ENCODE measurements at places on chromosomes 6 and 20. TPM values are rescaled to one million over a fixed set of nuclear protein-coding genes. Genes with fewer than 3 reads are reported as not detected.

GRCh38 chr6:37463110-37463509 lies 30.1 kb downstream of the CMTR1 start:
- no peak for DNase-seq

DNA sequence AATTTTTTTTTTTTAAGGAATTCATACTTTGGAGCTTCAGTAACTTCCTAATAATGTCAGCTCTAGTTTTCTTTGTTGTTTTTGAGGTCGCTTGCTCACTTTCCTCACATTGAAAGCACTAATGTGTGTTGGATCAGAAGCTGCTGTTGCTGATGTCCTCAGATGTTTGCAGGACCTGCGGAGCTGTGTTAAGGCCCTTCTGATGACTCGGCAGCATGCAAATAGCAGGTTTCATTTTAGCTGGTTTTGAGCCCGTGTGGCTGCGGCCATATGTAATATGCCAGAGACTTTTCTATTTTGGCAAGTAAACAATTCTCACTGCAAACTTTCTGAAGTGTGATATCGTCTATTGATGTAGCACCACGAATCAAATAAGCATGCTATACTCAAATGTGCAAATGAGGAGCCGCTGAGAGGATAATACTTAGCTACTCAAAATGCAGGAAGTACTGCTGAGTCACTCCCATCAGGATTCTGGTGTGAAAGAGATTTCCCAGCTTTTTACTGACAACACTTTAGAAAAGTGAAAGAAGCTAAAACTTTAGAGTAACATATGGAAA lies 187.8 kb downstream of the SASH1 start:
- peak; percentile 90 for DNase-seq

DNA sequence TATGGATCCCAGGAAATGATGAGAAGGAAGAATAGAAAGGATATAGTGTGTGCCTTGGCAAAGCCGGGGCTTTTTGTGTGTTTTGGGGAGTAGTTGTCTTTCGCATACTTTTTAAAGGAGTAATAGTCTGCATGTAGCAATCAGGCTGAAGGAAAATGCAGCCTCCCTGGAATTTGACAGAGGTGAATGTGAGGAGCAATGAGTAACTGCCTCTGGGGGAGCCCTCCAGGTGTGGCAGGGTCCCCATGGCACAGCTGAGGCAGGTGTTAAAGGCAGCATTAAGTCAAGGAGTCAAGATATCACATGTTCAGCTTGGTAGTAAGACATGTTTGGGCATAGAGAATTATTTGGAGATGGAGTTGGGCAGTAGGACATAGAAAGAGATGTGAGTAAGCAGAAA lies 203.1 kb downstream of the C6orf118 start:
- DNase-seq, result no peak

Gene CDH26
- 7.9 TPM for total RNA-seq

Gene TP53TG5
- total RNA-seq, result 32.0 TPM

- DNase-seq, result no peak
These were observed 44.1 kb downstream of the PTK7 start for GRCh38 chr6:43120101-43120763.

- DNase-seq, result no peak
These were observed 952 bp upstream of the BRPF3 start for GRCh38 chr6:36195471-36196112.

Gene CRISP3
- 10.8 TPM for total RNA-seq

DNA sequence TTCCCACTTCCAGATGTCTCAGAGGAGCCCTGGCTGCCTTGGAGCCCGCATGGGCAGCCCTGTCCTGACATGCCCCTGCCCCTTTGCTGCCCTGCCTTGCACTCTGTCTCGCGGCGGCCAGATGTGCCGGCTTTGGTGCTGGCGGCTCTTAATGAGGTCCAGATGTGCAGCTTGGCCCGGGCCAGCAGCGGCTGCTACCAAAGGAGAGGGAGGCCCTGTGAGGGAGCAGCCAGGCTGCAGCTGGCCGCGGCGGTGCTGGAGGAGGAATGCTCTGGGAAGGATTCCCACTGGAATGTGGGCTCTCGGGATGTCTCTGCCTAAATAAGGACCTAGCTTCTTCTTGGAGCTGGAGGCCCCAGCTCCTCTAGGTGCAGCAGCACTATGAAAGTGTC lies 72.4 kb downstream of the FGD2 start:
- peak; percentile 97 for DNase-seq

Gene RIMS4
- 2.9 TPM for total RNA-seq

DNA sequence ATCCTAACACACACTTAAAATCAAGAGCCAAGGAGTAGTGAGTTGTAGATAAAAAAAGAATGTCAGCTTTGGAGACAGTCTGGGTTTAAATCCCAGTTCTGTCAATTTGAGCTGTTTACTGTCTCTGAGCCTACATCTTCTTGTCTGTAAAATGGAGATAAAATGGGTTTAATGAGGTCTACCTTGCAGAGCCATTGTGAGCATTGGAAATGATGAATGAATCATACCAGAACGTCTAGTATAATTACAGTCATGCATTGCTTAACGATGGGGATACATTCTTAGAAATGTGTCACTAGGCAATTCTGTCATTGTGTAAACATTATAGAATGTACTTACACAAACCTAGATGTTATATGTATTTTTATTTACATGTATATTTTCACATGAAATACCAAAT lies 17.6 kb upstream of the SGK2 start:
- no peak for DNase-seq

DNA sequence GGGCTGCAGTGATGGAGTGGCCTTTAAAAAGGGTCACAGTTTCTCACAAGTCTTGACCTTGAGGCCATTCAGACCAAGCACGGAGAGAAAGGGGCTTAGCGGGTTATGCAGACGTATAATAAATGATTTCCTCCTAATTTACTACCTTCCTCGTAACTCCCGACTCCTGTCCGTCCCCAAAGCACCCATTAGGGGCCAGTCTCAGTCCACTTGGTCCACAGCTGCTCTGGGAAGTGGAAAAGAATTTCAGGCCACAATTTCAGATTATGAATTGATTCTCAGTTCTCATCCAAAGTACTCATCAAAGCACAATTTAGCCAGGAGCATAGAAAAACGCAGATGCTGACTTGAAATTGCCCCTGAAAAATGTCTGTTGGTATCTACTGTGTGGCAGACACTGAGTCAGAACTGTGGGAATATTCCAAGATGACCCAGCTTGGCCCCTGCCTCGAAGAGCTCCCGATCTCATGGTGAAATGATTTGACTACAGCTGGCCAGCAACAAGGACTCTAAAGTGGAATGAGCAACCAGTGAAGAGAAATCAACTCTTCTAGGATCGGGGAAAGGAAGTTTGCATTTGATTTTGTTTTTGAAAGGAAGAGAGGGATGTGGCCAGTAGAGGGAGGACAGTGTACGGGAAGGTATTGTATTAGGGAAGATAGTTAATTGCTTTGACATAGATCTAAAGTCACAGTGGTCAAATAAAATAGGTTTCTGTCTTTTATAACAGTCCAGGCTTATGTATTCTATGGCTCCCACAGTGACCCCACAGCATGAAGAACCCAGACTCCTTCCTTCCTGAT lies 15.2 kb upstream of the STK35 start:
- DNase-seq, result no peak

GRCh38 chr20:58174708-58175280 lies 53.7 kb downstream of the ANKRD60 start:
- DNase-seq, result peak; percentile 84

GRCh38 chr6:154874773-154875592 lies 120.1 kb upstream of the TIAM2 start:
- DNase-seq, result no peak

DNA sequence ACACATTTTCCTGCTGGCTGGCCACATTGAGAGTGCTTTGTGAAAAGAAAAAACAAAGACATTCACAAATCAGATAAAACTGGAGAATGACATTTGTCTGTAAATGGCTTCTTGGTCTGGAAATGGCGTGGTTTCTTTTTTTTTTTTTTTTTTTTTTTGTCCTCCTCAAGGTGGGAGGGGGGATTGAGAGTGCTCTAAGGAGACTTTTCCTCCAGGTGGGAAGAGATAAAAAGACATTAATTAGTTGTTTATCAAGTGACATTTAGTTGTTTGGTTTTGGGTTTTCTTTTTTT lies 40.4 kb downstream of the GNAS start:
- no peak for DNase-seq

GRCh38 chr6:3226042-3226441 lies 1.4 kb downstream of the TUBB2B start:
- no peak for DNase-seq

DNA sequence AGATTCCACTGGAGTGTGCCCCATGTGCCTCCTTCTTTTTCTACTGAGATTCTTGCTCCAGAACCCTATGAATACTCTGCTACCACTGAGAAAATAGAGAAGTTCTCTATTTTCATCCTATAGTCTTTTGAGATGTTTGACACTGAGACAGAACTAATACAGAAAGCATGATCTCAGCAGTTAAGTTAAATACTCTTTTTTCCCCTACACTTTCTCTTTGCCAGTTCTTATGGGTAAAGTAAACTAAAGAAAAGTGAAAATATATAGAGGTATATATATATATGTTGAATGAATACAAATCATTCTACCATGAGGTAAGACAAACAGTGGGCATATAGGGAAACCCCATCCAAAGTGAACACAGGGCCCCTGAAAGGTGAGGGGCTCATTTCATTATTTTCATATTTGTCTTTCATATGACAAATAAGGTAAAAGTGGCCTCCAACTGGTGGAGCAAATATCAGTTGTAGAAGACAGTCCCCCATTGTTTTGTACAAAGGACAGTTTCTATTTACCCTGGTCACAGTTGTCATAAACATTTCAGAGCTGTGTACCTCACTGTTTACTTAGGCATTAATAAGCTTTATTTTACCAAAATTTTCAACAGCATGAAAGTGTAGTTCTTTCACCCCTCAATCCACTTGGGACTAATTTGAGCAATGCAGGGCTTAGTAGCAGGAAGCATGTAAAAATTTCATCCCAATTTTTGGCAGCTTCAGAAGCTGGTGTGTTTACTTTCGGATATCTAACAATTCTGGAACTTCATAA lies 188.3 kb upstream of the MARCKS start:
- DNase-seq, result no peak

Gene CRISP1
- total RNA-seq, result 7.5 TPM

Gene SAPCD1
- total RNA-seq, result not detected

Gene PHACTR1
- total RNA-seq, result 3.6 TPM

DNA sequence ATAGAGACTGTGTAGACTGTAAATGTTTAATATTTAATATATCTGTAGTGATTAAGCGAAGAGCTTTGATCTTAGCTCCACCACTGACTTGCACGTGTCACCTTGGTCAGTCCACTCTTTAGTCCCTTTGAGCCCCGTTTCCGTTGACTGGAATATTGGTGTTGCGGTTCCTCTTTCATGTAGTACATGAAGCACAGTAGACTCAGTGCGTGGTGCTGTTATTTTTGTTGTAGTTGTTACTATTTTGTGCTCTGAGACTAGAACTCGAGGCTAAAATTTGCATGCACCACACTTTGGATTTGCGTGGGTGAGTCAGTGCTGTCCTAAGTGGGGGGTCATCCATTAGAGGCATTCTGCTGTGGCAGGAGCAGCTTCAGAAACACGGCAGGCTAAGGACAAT lies 291.4 kb downstream of the QKI start:
- no peak for DNase-seq

- no peak for DNase-seq
These were observed 611.0 kb upstream of the MARCKS start for GRCh38 chr6:113246186-113246585.

DNA sequence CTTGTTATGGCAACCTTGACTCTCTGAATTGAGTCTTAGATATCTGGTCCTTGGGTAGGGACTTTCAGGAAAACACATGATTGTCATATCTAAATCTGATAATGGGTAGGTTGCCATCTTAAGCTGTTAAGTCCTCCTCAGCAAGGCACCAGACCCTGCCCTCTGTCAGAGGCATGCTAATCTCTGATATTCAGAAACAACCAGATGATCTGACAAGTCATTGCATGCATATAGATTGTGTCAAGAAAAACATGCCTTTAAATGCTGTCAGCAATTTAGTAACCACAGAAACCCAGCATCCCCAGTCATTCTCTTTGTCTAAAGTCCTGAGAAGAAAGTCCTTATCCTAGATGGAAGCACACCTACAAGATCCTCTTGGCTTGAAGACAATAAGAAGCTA lies 149.1 kb downstream of the EDN1 start:
- no peak for DNase-seq

GRCh38 chr6:7156643-7157278 lies 49.0 kb downstream of the RREB1 start:
- DNase-seq, result no peak

GRCh38 chr6:12371151-12371550 lies 81.0 kb downstream of the EDN1 start:
- DNase-seq, result no peak

- DNase-seq, result no peak
These were observed 3.6 kb downstream of the ADISSP start for GRCh38 chr20:3763671-3764601.

GRCh38 chr20:61916318-61916891 lies 149.3 kb downstream of the TAF4 start:
- no peak for DNase-seq

DNA sequence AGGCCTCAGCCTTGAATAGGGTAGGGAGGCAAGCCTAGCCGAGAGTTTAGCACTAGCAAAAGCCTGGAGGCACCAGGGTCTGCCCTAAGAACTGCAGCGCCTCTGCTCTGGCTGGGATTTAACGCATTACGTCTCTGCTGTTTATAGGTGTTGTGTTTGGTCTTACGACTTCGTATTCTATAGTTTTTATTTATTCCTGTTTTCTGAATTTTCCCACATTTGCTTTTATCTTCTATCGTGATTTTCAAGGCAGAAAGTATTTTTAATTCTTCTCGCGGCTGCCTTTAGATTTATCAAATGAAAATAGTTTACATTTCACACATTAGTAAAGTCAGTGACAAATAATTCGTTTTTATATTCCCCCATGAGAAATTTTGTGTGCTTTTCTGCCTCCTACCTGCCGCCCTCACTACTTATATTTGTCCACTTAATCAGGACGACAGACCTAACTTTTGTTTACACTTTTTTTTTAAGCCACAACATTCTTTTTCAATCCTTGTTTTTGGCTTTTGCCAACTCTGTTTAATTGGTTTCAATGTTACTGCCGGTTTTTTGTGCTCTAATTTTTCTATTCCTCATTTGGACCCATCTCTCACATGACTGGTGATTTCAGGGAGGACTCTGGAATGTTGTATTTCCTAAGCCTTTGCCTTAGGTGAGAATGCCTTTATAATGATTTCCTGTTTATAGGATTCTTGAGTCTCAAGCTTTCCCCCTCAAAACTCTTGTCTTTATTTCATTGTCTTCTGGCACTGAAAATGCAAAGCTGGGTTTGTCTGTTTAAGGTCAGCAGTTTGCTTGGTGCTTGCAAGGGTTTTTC lies 1.3 kb upstream of the LZTS3 start:
- DNase-seq, result peak; percentile 28

Gene RAD21L1
- 19.5 TPM for total RNA-seq

Gene UST
- total RNA-seq, result 39.7 TPM

DNA sequence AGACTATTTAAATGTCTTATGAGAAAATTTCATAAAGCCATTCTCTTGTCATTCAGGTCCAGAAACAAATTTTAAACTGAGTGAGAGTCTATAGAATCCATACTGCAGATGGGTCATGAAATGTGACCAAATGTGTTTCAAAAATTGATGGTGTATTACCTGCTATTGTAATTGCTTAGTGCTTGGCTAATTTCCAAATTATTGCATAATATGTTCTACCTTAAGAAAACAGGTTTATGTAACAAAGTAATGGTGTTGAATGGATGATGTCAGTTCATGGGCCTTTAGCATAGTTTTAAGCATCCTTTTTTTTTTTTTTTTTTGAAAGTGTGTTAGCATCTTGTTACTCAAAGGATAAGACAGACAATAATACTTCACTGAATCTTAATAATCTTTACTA lies 5.0 kb downstream of the MARCKS start:
- no peak for DNase-seq

Gene LY6G6F
- not detected for total RNA-seq

- DNase-seq, result peak; percentile 22
These were observed 163.1 kb upstream of the THEMIS start for GRCh38 chr6:128063850-128064539.

GRCh38 chr20:59318803-59319202 lies 18.4 kb downstream of the EDN3 start:
- DNase-seq, result no peak

Gene RBPJL
- total RNA-seq, result not detected
